ENCODE measurements at places on chromosomes 7 and 10. TPM values are rescaled to one million over a fixed set of nuclear protein-coding genes. Genes with fewer than 3 reads are reported as not detected.

- no peaks in the 10 kb centered on the region for H3K36me3 ChIP-seq
- no peak for DNase-seq
- no peaks in the 10 kb centered on the region for H3K4me1 ChIP-seq
- H3K4me3 ChIP-seq: no peak overlapping the region
- H3K27me3 ChIP-seq: no peaks in the 10 kb centered on the region
Measured at GRCh38 chr7:113314594-113314993, 196.2 kb upstream of the SMIM30 start.

GRCh38 chr7:116734710-116735109 lies 62.7 kb downstream of the MET start:
- no peaks in the 10 kb centered on the region for H3K27me3 ChIP-seq
- no peak for DNase-seq
- no peaks in the 10 kb centered on the region for H3K4me1 ChIP-seq
- no peaks in the 10 kb centered on the region for H3K36me3 ChIP-seq

DNA sequence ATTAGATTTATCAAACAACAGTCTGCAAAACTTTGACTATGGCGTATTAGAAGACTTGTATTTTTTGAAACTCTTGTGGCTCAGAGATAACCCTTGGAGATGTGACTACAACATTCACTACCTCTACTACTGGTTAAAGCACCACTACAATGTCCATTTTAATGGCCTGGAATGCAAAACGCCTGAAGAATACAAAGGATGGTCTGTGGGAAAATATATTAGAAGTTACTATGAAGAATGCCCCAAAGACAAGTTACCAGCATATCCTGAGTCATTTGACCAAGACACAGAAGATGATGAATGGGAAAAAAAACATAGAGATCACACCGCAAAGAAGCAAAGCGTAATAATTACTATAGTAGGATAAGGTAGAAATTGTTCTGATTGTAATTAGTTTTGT lies 31.4 kb downstream of the LRRC17 start:
- H3K36me3 ChIP-seq: no peaks in the 10 kb centered on the region
- H3K4me3 ChIP-seq: no peak overlapping the region
- no peak overlapping the region for H3K27ac ChIP-seq
- DNase-seq: no peak
- no peaks in the 10 kb centered on the region for H3K4me1 ChIP-seq
- H3K27me3 ChIP-seq: no peaks in the 10 kb centered on the region

DNA sequence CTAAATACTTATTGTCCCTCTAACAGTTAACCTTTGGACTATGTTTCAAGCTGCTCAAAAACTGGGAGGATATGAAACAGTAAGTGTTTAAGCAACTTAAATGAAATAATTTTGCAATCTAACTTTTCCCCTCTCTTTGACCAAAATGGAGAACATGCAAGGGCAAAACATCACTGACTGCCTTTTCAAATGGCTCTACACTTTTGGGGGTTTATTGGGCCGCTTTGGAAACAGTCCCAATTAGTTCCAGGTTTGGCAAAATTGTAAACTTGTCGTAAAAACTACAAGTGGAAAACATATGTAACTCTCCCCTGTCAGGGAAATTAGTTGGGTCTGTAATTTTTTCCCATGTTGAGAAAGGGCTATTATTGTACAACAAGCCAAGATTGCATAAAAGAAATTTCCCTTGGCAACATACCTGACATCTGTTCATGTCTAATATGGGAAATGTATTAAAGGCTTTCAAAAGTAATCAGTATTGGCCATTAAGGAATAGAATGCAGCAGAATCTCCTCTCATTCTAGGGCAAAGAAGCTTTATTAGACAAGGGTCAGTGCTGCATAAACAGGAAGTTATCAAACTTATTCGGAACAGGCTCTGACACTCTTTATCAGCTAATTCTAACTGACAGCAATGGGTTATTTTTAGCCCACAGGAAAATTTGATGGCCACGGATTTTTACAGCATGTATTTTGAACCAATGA lies 157.9 kb downstream of the ARID5B start:
- H3K27ac ChIP-seq: no peak overlapping the region
- H3K4me3 ChIP-seq: no peak overlapping the region
- DNase-seq: no peak

DNA sequence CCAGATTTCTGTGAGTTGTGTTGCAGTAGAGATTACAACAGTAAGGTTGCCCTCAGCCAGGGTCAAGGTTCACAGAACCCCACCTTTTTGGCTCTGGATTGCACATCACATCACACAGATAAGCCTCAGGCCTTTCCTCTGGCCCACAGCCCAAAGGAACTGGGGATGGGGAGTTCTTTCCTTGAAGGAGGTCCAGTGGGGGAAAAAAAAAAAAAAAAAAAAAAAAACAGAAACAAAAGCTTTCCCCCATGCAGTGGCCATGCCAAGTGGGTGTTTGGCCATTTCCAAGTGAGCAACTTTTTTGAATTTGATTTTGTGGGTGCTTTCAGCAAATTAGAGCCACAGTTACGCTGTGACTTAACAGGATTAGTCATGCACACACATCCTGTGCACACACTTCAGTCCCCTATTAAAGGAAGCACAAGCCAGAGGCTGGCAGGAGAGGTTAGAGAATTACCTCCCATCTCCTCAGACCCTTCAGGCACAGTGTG lies 79.3 kb upstream of the NANOS1 start:
- H3K36me3 ChIP-seq: no peaks in the 10 kb centered on the region
- no peak overlapping the region for H3K27ac ChIP-seq
- H3K4me1 ChIP-seq: no peaks in the 10 kb centered on the region

GRCh38 chr7:149778696-149779501 lies 5.5 kb upstream of the ZNF467 start:
- no peaks in the 10 kb centered on the region for H3K27me3 ChIP-seq
- peaks cover 8% of the 10 kb centered on the region for H3K4me1 ChIP-seq
- H3K27ac ChIP-seq: no peak overlapping the region
- no peak for DNase-seq
- no peaks in the 10 kb centered on the region for H3K36me3 ChIP-seq

- H3K4me1 ChIP-seq: no peaks in the 10 kb centered on the region
- no peak overlapping the region for H3K4me3 ChIP-seq
- H3K27ac ChIP-seq: no peak overlapping the region
Measured at GRCh38 chr10:116766837-116767634, 24.7 kb upstream of the HSPA12A start.

- H3K4me3 ChIP-seq: no peak overlapping the region
- no peak overlapping the region for H3K27ac ChIP-seq
- no peaks in the 10 kb centered on the region for H3K36me3 ChIP-seq
- no peaks in the 10 kb centered on the region for H3K27me3 ChIP-seq
Measured at GRCh38 chr7:152637920-152638580, 37.9 kb downstream of the XRCC2 start.

GRCh38 chr10:69752479-69752878 lies 49.2 kb upstream of the COL13A1 start:
- H3K4me1 ChIP-seq: no peaks in the 10 kb centered on the region
- DNase-seq: no peak
- H3K27ac ChIP-seq: no peak overlapping the region

GRCh38 chr7:82705517-82706260 lies 262.1 kb upstream of the CACNA2D1 start:
- no peaks in the 10 kb centered on the region for H3K27me3 ChIP-seq
- DNase-seq: no peak

GRCh38 chr10:122326385-122326784 lies 48.1 kb upstream of the PLEKHA1 start:
- no peaks in the 10 kb centered on the region for H3K4me1 ChIP-seq
- H3K36me3 ChIP-seq: no peaks in the 10 kb centered on the region
- no peak for DNase-seq
- H3K27ac ChIP-seq: no peak overlapping the region

DNA sequence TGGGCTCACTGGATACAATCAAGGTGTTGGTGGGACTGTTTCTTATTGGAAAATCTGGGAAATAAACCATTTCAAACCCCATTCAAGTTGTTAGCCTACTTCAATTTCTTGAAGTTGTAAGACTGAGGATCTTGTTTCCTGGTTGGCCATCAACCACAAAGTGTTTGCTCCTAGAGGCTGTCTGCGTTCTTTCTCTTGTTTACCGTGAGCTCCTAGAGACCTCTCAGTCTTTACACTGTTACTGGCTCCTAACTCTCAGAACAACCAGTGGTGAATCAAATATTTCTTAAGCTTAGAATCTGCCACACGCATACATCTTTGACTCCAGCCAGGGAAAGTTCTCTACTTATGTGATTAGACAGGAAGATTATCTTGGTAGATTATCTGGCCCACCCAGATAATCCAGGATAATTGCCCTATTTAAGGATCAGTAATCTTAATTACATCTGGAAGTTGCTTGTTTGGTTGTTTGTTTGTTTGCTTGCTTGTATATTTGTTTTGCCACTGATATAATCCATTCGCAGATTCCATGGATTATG lies 798.7 kb downstream of the IPMK start:
- H3K4me3 ChIP-seq: no peak overlapping the region
- no peaks in the 10 kb centered on the region for H3K36me3 ChIP-seq
- H3K27me3 ChIP-seq: no peaks in the 10 kb centered on the region
- no peak overlapping the region for H3K27ac ChIP-seq
- no peak for DNase-seq
- H3K4me1 ChIP-seq: no peaks in the 10 kb centered on the region

- no peaks in the 10 kb centered on the region for H3K4me1 ChIP-seq
- no peak for DNase-seq
- no peaks in the 10 kb centered on the region for H3K36me3 ChIP-seq
- no peaks in the 10 kb centered on the region for H3K27me3 ChIP-seq
- no peak overlapping the region for H3K4me3 ChIP-seq
Measured at GRCh38 chr7:73382934-73383503, 50.6 kb upstream of the FZD9 start.

DNA sequence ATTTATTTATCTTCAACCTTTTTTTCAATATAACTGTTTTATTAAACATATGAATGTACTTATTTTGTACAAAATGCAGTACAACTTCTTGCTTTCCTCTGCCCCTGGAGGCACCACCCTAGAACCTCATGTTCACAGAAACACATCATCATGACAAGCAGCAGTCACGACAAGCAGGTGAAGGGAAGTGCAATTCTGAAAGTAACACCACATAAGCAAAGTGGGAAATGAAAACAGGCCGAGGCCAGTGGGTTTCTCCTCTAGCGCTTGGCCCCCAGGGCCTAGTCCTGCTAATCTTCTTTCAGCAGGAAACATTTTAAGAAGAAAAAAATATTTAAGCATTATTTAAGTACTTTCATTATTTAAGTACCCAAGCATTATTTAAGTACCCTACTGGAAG lies 598.1 kb downstream of the SH2D4B start:
- no peaks in the 10 kb centered on the region for H3K36me3 ChIP-seq
- no peak overlapping the region for H3K4me3 ChIP-seq
- H3K27ac ChIP-seq: no peak overlapping the region
- DNase-seq: no peak

DNA sequence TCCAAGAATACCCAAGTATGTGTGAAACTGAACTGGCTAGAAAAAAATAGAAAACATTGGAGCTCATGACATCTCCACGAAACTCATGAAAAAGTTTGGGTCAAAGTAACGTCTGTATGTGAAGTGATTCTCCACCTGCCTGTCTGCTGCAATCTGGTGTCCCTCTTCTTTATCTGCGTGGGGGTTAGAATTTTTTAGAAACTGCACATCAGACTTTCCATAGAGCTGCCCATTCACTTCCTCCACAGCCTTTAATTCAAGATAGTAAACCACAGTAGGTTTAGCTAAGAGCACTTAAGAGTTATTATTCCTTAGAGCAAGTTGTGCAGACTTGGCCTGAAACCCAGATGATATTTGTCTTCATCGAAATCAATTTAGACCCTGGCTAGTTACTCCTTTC lies 55.3 kb downstream of the SCIN start:
- no peak overlapping the region for H3K27ac ChIP-seq
- no peaks in the 10 kb centered on the region for H3K36me3 ChIP-seq
- H3K4me3 ChIP-seq: no peak overlapping the region

OR2A12 gene
- not detected for polyA plus RNA-seq

FZD8 gene
- polyA plus RNA-seq: not detected

CCAR1 gene
- 51.7 TPM for polyA plus RNA-seq

SPDYE11 gene
- polyA plus RNA-seq: not detected

COPG2 gene
- 2.6 TPM for polyA plus RNA-seq

TAS2R3 gene
- polyA plus RNA-seq: not detected

SUGCT gene
- polyA plus RNA-seq: 0.95 TPM

SKIDA1 gene
- not detected for polyA plus RNA-seq

INMT gene
- not detected for polyA plus RNA-seq

OR6B1 gene
- not detected for polyA plus RNA-seq
